ENCODE measurements at places on chromosomes 12 and 14.

- DNase-seq = no peak
These were observed 271.3 kb upstream of the TMPO start for GRCh38 chr12:98244136-98244535.

DNA sequence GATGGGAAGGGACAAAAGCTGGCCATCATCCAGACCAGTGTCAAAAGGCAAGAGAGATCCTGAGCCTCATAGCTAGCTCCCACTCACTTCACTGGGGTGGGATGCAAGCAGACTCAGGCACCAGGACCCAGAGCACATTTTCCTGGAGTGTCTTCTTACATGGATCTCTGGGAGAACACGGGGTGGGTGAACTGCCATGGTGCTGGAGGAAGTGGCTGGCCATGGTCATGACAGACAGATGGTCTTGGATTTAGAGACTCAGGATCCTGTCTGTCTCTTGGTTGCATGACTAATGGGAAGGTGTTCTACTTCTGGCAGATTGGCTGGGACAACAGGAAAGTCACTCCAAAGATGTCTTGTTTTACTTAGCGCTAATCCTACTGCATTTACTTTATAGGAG lies 311.5 kb downstream of the ATP23 start:
- DNase-seq = no peak

GRCh38 chr14:22699801-22700564 lies 55.8 kb upstream of the OR6J1 start:
- no peak for DNase-seq

GRCh38 chr12:111596985-111597830 lies 1.9 kb downstream of the ATXN2 start:
- no peak for DNase-seq

DNA sequence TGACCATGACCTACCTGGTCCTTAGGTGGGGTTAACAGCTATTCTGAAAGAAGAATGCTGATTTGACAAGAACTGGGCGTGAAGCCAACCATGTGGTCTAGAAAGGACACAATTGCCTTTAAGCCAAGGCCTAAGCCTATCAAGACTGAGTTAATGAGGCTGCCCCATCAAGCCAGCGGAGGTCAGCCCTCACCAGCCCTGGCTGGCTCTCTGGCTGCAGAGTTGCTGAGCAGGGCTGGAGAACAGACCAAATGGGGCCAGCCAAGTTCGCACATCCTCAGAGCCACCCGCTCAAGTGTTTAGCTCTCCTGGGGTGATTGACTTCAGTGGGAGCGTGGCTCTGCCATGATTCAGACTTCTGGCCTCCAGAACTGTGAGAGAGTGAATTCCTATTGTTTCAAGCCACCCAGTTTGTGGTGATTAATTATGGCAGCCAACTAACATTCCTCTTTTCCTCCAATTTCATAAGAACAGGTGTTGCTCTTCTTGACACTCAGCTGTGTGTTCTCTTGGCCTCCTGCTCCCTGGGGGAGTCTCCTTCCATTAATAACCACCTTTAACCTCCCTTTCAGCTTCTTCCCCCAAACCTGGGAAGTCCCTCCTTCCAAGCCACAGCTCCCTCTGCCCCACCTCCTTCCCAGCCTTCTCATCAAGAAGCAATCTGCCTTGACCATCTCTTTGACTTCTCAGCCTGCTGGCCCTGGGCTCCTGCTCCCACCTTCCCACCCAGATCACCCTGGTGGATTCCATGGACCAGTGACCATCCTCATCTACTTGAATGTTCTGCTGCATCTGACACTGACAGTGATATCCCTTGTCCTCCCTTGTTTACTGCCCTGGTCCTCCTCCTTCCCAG lies 5.3 kb upstream of the SERPINA5 start:
- no peak for DNase-seq

DNA sequence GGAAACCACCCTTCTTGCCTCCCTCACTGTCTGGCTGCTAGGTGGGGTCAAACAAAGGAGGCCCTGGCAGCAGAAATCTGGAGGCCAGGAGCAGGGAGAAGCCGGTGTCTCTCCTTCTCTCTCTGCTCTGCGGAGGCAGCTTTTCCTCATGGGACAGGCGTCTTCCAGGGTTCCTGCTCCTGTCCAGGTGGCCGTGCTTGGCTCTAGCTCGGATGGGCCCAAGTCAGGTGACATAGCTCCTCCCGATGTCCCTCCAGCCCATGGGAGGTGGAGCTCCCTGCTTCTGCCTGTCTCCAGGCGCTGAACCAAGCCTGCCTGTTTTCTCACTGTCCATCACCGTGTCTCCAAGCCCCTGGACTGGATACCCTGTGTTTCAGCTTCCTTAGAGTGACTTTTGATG lies 30.5 kb upstream of the FZD10 start:
- no peak for DNase-seq

GRCh38 chr14:85250414-85251189 lies 279.3 kb upstream of the FLRT2 start:
- no peak for DNase-seq

DNA sequence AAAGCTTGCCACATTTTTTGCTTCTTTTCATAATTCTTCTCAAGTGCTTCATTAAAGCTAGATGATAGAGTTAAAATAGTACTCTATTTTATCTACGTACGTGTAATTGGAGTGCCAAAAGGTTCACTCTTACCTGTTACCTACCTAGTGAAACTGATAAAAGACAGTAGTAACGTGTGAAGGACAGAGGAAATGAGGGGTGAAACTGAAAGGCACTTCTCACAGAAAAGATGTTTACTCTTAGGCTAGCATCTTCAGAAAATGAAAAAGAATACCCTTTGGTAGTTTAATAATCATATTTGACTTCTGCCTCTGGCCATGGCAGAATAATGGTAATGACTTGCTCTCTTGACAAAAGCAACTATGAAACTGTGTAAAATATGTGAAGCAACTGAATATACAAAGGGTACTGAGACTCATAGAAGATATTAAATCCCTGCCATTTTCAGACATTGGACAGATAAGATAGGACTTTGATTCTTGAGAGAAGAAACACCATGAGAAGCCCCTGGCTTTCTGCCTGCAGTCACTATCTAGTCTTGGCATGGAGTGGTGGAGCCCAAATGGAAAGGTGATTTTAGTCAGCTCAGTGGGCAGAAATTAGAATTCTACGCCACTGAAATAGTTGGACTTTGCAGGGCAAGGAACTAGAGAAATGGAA lies 6.3 kb upstream of the EVL start:
- no peak for DNase-seq

- no peak for DNase-seq
These were observed 3.9 kb downstream of the LHX5 start for GRCh38 chr12:113467502-113468364.

DNA sequence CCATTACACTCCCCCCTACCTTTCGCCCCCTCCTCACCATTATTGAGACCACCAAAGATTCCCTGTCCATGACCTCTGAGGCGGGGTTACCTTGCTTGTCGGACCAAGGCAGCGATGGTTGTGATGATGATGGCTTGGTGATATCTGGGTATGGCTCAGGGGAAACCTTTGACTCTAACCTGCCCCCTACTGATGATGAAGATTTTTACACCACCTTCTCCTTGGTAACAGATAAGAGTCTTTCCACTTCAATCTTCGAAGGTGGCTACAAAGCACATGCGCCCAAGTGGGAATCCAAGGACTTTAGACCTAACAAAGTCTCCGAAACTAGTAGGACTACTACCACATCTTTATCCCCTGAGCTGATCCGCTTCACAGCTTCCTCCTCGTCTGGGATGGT lies 350.2 kb downstream of the DIO2 start:
- DNase-seq = no peak

GRCh38 chr12:32920506-32921085 lies 24.0 kb upstream of the PKP2 start:
- DNase-seq = no peak

DNA sequence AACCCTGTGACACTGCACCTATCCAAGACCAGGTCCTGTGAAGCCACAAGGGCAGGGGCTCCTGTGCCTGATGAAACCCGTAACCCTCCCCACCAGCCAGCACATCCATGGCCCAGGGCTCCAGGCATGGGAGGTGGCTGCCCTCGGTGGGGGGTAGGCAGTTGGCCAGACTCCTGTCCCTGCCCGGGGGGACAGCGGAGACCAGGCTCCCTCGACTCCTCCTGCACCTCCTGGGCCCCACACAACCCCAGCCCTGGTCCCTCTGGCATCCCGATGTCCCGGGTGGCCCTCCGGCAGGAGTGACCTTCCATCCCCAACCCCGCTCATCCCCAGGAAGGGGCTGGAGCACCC lies 11.4 kb downstream of the AKT1 start:
- DNase-seq = no peak

DNA sequence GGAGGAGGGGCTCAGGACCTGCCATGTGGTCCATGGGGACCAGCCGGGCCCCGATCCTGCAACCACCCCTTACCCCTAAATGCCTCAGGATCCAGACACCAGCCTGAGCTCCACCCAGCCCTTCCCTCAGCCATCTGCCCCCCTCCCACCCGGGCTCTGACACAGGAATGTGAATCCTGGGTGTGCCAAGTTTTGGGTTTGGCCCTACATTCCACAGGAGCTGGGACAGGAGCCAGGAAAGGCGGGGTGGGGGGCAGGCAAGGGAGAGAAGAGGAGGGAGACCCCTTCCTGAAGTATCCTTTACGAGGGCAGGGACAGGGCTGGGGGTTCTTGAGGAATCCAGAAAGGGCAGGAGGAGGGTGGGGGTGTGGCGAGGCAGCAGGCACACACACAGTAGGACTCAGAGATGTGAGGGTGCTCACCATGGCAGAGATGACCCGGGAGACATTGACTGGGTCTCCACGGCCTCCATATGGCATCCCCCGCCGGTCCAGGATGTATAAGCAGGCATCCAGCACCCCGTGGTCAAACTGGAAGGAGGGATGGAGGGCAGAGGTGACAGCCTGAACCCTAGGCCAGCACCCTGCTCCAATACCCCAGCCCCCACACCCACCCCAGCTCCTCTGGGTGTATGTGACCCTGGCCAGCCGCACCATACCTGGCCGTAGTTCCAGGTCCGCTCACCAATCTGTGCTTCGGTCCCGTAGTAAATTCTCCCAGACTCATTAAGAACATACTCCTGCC lies 3.5 kb downstream of the TGM1 start:
- DNase-seq = no peak

- DNase-seq = no peak
These were observed 210.7 kb upstream of the ATP2B1 start for GRCh38 chr12:89919241-89919906.

DNA sequence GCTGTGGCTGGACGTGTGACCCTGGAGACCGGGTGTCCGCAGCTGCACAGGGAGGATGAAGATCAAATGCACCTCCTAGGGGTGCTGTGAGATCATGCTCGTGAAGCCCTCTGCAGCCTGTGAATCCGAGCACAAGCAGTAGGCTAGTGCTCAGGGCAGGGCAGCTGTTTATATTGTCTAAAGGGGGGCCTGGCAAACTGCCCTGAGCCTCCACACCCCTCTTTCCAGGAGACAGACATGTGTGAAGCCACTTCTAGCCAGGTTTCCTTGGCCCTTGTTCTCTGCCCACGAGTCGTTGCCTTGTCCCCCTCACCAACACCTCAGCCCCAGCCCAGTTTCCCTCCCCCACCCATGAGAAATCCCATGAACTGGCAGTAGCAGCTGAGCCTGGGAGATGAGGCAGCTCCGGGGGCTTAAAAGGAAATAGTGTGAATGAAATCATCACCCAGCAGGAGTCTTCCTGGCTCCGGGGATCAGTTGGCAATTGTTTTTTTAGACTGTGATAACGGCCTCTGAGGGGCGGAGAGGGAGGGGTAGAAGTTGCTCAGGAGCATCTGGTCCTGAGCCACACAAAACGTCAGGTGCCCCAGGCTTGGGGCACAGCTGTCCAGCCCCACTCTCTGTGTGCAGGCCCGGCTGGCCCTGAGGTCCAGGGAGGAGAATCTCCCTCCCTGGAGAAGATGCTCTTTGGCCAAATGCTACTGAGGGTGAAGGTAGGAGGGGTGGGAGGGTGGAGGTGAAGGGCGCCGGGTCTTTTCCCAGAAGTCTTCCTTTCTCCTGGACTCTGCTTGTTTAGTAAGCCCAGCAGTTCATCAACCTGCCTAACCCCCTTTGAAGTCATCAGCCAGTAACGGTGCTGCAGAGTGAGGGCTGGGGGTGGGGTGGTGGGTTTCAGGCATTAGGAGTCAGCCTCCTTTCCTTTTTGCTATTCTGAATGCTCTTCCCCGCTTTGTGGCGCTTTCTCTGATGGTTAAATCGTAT lies 4.0 kb downstream of the FGF6 start:
- DNase-seq = no peak

DNA sequence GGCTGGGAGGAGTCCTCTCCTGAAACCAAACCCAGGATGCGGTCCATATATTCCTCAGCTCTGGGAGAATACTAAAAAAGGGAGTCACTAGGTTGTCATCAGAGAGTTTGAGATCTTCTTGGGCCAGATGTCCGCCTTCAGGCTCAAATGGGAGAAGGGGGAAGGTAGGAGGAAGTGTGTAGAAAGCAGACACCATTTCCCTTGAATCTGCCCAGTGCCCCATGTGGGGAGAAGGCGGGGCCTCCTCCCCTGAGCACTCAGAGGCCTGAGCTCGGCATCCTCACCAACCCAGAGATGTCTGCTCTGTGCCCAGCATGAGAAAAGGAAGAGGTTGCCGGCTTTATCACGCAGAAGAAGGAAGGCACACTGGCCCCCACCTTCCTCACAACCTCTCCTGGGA lies 37.3 kb downstream of the LTBP2 start:
- DNase-seq = no peak

DNA sequence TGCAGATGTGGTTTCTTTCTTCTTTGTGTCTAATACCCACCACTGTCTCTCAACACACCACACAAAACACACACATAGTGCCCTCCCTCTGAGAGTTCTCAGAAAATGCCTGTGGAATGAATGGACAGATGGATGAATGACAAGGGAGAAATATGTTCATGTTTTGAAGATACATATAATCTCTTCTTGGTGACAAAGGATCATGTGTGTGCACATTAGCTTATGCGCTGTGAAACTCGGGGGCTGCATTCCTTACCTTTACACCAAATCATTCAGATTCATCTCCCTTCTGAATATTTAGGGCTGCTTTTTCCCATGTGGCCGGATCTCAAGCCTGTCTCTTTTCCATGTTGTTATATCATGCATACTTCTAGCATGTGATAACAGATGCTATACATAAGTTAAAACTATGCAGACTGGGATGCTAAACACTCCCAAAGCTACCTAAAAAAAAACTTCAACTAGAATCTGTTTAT lies 111.4 kb downstream of the EPS8 start:
- DNase-seq = no peak

DNA sequence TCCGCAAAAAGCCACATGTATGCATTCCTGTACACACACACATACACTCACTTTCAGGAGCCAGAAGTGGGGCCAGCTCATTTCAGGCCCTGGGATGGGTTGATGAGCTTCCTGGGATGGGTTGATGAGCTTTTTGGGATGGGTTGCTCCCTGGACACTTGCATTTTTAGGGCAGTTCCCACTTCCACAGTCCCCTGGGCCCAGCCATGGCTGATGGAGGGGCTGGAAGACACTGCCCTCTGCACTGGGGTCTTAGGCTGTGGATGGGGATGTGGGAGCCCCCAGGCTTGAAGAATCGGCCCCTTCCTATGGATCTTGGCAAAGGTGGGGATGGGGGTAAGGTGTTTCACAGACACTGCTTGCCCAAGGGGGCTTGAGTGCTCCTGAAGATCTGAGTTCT lies 12.7 kb downstream of the ACVRL1 start:
- no peak for DNase-seq

Measured in stimulated activated CD4-positive, alpha-beta T cell treated with anti-CD3 and anti-CD28 coated beads, Interleukin-1b, Interleukin-23, amount 100 ng/mL, for 1 hour (primary cell).